AG10803 (cell line): ENCODE measurements at places on chromosomes 11 and 22.

DNA sequence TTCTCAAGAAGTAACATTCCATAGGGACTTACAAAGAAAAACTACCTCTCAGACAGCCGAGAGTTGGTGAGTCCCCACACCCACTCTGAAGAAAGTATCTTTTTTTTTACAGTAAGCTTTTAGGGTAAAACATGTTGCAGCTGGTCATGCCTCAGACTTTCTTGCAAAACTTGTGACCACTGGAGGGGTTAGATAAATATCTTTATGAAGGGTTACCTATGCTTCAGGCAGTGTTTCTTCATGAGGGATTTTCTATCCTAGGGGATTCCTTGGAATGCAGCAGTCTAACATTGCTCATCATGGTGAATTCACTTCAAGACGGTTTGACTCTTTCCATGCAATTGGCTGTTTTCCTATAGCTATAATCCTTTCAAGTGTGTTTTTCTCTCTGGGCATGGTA lies 20.8 kb upstream of the SNX19 start:
- no peak for DNase-seq

DNA sequence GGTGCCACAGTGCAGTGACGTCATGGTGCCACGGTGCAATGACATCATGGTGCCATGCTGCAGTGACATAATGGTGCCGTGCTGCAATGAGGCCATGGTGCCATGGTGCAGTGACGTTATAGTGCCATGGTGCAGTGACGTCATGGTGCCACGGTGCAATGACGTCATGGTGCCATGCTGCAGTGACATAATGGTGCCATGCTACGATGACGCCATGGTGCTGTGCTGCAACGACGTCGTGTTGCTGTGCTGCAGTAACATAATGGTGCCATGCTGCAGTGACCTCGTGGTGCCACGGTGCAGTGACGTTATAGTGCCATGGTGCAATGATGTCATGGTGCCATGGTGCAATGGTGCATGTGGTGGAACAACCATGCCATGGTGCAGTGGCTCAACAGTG lies 45.3 kb downstream of the DHCR7 start:
- DNase-seq, result no peak

GRCh38 chr11:74310857-74311256 lies 583 bp downstream of the P4HA3 start:
- DNase-seq, result no peak

DNA sequence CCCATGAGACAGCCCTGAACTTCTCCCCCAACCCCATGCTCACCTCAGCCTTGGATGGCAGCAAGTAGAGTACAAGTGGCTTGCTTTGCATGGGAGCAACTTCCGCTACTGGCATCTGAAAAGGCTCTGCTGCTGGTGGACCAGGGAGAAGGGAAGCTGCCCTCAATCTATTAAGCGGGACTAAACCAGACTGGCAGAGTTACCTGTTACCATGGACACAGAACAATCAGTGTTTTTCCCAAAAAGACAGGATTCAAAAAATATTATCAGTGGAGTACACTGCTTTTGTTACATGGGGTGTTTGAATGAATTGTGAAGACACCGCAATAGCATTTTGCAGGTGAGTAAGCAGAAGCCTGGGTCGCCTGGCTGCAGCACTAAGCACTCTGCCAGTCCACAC lies 631.4 kb upstream of the B3GAT1 start:
- no peak for DNase-seq

DNA sequence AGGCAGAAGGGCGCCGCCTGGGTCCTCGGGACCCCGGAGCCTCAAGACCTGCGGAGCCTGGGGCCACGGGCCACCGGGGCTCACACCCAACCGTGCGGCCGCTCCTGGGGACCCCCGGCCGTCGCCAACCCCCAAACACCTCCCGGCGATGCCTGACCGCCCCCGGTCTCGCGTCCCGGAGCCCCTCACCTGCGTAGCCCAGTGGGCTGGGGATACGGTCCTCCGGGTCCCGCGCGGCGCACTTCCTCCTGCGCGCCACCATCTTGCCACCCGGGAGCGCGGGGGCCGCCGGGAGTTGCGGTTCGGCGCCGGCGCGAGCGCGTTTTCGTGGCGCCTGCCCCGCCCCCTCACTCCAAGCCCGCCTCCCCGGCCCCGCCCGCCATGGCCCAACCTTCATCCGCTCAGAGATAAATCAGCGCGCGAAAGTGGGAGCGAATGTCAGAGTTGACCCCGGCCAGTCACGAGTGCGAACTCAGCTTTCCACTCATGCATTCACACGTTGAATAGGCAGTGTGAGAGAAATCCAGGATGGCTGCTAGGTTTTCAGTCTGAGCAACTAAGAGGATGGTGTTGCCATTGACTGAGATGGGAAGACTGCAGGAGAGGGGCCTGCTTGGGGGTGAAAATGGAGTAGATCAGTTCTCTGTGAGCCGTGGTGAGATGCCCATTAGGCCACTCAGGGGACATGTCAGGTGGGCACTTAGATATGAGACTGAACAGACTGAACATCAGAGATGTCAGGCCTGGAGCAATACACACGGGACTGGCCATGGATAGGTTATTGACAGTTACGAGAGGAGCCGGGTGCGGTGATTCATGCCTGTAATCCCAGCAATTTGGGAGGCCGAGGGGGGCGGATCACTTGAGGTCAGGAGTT lies at the start of gene RRP7A:
TSS of gene RRP7A (minus strand) at position 272 of the 877 bp plus-strand sequence. CDS start at position 262, 10 bp downstream.
- peak; percentile 72 for DNase-seq

DNA sequence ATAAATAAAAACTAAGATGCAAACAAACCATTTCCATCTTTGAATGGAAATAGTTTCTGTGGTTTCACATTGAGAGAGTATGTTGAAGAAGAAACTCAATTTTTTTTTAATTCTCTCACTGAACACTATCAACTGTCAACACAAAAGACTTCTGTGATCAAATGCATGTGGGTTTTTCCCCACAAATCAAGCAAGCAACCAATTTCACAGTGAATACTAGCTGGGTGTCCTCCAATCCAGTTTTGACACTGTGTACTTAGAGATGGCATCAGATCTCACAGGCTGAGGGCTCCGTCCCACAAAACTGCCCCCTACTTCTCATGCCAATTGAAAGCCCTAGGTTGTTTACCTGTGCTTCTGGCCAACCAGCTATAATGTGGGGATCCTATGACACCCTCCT lies 34.5 kb downstream of the CTSC start:
- no peak for DNase-seq

- DNase-seq, result no peak
These were observed 32.9 kb downstream of the CDON start for GRCh38 chr11:126029805-126030204.

DNA sequence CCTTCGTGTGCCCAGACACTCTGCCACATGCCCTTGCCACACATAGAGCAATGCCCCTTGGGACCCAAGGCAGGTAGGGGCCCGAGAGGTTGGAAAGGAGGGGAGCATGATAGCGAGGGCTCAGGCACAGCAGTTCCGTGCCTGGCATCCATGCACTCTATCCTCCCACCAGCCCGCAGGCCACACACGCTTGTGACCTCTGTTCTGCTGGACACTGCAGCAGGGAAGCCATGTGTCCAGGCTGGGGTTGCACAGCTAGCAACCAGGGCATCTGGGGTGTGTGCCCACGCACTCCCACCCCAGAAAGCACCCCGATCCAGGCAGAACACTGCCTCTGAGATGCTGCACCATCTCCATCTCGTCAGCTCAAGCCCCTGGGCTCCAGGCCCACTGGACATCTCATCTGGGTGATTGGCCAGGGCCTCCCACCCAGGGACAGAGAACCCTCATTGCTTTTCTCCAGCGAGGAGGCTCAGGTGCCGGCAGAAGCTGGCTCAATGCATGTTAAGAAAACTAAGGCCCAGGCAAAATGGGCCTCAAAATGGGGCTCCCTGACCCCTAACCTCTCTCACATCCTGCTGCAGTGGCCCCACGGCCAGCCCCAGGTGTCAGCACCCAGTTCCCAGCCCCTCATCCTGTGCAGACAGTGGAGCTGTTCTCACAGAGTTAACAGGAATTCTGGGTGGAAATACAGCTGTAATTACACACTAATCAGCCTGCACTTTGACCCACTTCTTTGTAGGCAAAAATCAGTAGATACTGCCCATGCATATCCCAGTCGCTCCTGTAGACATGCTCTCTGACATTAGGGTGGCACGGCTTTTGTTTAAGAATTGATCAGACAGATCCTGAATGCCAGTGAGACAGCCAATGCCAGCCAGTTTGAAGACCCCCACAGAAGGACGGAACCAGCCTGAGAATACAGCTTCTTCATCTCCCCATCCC lies 173.9 kb upstream of the B3GAT1 start:
- DNase-seq, result no peak

DNA sequence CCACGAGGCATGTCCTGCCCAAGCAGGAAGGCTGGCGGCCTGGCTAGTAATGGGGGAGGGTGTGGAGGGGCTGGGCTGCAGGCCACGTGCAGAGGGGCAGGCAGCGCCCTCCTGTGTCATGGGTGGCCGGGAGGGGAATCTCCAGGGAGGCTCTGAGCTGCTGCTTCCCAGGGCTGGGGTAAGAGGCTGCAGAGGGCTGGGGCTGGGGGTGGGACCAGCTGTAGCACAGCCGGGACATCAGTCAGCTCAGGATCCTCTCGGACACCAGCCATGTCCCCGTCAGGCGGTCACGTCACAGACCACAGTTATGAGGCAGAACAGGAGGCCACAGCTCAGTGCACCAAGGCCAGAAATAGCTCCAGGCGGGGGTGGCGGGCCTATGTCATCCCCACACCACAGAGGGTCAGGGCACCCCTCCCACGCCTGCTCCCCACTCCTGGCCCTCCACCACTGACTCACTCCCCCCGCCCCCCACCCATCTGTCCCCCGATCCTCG lies 21.1 kb downstream of the RTN4R start:
- no peak for DNase-seq

- DNase-seq, result peak; percentile 32
These were observed 12.9 kb downstream of the SERPINH1 start for GRCh38 chr11:75574698-75575602.

- DNase-seq, result no peak
These were observed 44.5 kb downstream of the PARVB start for GRCh38 chr22:44068422-44069191.

DNA sequence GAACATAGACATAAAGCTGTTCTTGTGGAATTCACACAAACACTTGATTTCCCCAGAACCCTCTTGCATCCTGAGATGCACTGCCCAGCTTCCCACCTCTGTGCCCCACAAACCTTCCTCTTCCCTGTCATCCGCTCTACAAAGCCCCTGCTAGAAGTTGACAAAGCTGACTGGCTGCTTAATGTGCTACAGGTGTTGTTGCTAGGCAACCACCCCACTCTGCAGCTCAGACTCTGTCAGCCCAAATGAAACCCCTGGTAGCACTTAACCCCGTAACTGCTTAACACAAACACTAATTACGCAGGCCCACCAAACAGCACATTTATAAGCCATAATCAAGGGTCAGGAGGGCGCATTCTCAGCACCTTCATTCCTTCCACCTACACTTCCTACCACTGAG lies 172.0 kb upstream of the CADM1 start:
- DNase-seq, result no peak

GRCh38 chr11:62725646-62726045 lies 1.6 kb downstream of the HNRNPUL2 start:
- no peak for DNase-seq

GRCh38 chr11:113994077-113994954 lies 19.4 kb downstream of the HTR3A start:
- no peak for DNase-seq

DNA sequence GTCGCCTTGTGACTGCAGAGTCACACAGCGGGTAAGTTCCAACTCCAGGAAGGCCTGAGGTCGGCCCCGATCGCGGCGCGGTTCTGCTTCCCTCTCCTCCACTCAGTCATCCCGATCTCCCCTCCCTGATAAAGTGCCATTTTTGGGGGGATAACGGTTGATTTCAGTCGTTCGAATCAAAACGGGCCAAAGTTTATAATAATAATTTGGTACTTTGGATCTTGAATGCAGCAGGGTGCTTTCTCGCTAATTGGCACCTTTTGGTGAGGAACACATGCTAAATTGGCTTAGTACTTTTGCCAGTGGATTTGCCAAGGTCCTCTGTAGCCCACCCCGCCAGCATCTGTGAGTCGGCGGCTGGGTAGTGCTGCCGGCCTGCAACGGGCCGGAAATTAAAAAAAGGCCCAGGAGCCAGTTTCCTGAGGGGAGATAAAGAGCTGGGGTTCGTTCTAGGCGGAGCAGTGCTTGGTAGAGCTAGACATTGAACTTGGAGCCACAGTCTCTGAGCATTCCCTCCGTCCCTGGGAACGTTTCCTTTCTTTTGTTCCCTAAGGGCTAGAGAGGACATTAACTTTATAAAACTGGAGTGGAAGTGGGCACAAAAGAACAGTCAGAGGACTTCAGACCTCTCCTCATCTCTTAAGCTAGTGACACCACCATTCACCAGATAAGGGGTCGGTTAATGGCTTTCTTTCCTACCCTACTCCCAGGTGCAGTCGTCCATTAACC lies 997 bp downstream of the UBE2L3 start:
- DNase-seq, result peak; percentile 32

GRCh38 chr11:123585206-123585605 lies 69.2 kb downstream of the SCN3B start:
- no peak for DNase-seq

- no peak for DNase-seq
These were observed 2.0 kb upstream of the FXYD6 start for GRCh38 chr11:117878314-117878938.
